ENCODE measurements at places on chromosomes 12 and 14. TPM values are rescaled to one million over a fixed set of nuclear protein-coding genes. Genes with fewer than 3 reads are reported as not detected.

DNA sequence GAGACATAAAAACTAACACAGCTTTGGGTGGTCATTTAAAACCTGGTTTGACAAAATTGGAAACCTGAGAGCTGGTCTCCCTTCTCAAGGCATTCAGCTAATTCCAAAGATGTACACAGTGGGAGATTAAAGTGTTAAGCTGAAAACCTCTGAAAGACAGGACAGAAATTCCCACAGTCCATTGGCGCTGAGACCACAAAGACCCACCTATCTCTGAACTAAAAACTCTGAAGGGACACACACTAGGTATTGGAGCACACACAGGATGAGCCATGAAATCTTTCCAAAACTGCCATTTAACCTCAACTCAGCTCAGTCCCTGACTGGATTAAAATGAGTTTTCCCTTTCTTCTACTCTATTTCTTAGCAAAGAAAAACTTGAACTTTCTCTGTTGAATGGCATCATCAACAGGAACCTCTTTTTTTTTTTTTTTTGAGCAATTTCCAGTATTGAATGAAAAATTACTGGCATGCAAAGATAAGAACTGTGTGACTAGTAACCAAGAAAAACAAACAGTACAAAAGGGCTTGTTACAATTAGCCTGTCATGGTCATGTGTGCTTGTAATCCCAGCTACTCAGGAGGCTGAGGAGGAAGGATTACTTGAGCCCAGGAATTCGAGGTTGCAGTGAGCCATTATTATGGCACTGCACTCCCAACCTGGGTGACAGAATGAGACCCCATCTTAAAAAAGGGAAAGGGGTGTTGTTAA is 82.4 kb downstream of the IPO8 start:
- DNase-seq, result no peak

GRCh38 chr14:54501480-54501879 is 8.2 kb upstream of the CGRRF1 start:
- no peak for DNase-seq

The RD3L gene
- 2.9 TPM for polyA plus RNA-seq

The DENND5B gene
- 5.2 TPM for polyA plus RNA-seq

Data from heart right ventricle (tissue), 16 donors.